ENCODE measurements at places on chromosomes 4 and X.

DNA sequence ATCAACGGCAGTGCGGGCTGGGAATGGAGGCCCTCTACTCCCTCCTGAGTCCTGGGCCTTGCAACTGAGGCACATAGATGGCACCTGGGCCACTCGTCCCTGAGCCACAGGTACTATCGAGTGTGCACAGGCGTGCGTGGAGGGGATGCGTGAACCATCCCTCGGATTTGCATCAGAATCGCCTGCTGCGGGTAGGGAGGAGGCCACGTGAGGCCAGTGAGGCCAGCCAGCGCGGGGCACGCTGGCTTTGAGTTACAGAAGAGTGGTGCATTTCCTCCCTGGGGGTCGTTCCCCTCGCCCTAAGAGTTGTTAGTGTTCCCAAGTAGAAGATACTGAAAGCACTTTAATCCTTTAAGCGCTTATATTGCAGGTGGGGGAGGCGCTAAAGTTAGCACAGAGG, 10.6 kb downstream of the ZFP92 start:
- DNase-seq, result no peak

DNA sequence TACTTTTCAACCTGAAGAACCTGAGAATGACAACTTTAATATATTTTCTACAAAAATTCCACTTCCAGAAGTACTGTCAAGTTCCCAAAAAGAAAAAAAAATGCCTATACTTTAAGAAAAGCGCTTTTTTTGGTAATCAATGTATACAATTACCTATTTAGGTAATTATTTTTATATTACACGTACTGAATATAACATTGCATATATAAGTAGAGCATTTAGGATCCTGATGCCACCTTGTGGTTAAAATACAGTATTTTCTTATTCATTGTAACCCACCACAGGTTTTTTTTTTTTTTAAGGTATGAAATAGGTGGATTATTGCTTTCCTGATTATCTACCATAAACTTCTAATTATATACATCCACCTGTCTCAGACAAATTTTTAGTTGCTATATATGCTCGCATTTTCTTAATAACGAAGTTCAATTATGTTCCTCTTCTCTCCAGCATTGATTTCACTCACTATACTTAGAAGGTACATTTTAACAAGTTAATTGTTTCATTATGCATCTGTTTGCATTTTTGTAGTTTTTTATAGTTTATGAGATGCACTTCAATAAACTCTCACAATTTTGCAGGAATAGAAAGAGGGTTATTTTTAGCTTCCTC, 5.2 kb downstream of the MAP9 start:
- DNase-seq, result no peak

DNA sequence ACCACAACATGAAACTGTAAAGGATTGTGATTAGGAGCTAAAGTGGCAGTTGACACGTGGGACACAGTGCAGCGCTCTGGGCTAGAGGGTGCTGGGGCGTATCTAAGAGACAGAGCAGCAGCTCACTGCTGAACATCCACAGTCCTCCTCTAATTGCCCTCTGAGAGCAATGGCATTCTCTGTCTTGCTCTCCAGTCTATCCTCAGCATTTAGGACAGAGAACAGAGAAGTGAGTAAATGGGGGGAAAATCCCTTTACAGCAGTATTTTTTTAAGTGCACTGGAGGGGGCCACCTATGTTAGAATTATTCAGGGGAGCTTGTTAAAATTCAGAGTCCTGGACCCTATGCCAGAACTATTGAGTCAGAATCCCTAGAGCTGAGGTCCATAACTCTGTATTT, 4.2 kb upstream of the TMEM154 start:
- DNase-seq, result no peak

- DNase-seq, result no peak
Measured at GRCh38 chr4:140926672-140927071, 170.5 kb upstream of the TBC1D9 start.

GRCh38 chr4:181524499-181524898, 718.7 kb upstream of the TENM3 start:
- DNase-seq, result no peak

- no peak for DNase-seq
Measured at GRCh38 chrX:74534569-74535038, 79.8 kb downstream of the RLIM start.

DNA sequence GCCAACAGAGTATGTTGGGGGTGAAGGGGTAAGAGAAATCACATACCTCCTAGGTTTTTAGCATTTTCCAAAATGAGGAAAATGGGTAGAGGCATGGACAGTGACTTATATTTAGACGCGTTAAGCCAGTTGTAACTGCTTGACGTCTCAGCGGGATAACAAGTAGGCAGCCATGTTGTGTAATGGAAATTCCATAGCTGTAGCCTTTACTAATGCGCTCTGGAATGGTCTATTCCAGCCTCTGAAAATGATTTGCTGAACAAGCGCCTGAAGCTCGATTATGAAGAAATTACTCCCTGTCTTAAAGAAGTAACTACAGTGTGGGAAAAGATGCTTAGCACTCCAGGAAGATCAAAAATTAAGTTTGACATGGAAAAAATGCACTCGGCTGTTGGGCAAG, 135.5 kb downstream of the PTTG2 start:
- no peak for DNase-seq

DNA sequence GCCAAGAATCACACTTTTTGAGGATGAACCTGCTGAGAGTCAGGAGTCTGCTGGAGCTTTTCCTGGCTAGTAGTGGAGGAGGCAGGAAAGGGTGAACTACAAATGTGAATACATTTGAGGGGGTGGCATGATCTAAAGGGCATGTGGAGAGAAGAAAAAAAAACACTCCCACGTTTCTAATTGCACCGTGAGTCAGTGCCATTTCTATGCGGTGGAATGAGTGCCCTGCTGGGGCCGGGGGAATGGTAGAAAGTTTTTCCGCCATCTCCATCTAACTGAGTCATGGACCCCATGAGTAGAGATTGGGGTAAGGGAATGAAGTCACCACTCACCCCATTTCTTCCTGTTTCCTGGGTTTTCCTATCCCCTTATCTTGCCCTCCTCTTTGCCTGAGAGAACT, 19.8 kb downstream of the BEX3 start:
- no peak for DNase-seq

GRCh38 chr4:183314336-183314735, 5.7 kb downstream of the CLDN22 start:
- no peak for DNase-seq

- DNase-seq, result no peak
Measured at GRCh38 chr4:76513482-76513881, 78.5 kb downstream of the SHROOM3 start.

DNA sequence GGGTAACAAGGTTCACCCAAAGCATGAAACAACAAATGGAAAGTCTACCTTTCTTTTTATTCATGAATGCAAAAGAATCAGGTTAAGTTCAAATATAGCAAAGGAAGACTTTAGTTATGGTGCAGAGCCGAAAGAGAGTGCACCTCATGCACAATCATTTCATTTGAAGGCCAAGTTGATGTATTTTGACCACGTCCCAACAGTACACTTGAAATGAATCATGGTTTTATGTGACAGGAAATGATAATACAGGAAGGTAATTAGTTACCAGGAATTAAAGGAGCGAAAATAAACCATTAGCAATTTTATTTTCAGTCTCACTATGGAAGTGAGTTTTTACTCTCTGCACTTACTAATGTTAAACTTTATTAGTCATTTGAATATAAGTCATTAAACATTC, 281.2 kb upstream of the DIAPH2 start:
- DNase-seq, result no peak

DNA sequence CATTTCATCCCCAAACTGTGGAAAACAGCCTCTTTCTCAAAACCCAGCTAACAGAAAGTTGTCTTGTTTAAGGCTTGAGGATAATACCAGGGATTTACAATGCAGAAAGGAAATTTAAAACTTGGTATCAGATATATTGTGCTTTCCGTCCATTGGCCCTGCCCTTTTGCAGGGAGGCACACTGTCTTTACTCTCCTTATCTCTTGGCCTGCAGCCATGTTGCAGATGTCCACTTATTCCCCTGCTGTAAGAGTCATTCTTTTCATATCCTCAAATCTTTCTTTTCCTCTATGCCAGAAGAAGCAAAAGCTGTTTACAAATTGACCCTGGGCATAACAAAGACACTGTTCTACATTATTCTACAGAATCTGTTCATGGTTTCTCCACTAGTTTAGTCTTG, 75.6 kb upstream of the DYNLT3 start:
- peak; percentile 40 for DNase-seq

GRCh38 chr4:122481766-122482405, 25.4 kb upstream of the IL2 start:
- DNase-seq, result no peak

GRCh38 chr4:61517144-61517543, 317.0 kb downstream of the ADGRL3 start:
- no peak for DNase-seq

DNA sequence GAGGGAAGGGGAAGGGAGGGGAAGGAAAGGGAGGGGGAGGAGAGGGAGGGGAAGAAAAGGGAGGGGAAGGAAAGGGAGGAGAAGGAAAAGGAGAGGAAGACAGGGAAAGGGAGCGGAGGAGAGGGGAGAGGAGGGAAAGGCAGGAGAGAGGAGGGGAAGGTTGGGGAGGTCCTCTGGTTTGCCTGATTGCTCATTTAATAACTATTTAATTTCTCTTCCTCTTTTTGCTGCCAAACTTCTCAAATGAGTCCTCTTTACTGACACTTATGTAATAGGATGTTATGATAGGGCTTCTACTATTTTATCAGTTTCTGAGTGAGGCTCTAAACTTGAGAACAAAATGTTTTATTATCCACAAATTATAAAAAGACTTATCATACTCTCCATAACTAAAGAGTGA, 35.4 kb upstream of the PPA2 start:
- no peak for DNase-seq

GRCh38 chrX:23557070-23557469, 110.2 kb upstream of the PRDX4 start:
- no peak for DNase-seq

GRCh38 chr4:25209702-25210101, 24.1 kb upstream of the PI4K2B start:
- no peak for DNase-seq

- DNase-seq, result no peak
Measured at GRCh38 chr4:182809417-182810102, 107.6 kb downstream of the DCTD start.

GRCh38 chr4:37666625-37667071, 19.5 kb downstream of the RELL1 start:
- DNase-seq, result peak; percentile 60

GRCh38 chrX:126393284-126393683, 159.3 kb downstream of the DCAF12L1 start:
- DNase-seq, result no peak

- no peak for DNase-seq
Measured at GRCh38 chr4:24240655-24241054, 343.7 kb downstream of the DHX15 start.

GRCh38 chr4:124053872-124054538, 657.4 kb downstream of the SPRY1 start:
- no peak for DNase-seq

GRCh38 chrX:154056770-154057241, 37.1 kb upstream of the IRAK1 start:
- peak; percentile 64 for DNase-seq

DNA sequence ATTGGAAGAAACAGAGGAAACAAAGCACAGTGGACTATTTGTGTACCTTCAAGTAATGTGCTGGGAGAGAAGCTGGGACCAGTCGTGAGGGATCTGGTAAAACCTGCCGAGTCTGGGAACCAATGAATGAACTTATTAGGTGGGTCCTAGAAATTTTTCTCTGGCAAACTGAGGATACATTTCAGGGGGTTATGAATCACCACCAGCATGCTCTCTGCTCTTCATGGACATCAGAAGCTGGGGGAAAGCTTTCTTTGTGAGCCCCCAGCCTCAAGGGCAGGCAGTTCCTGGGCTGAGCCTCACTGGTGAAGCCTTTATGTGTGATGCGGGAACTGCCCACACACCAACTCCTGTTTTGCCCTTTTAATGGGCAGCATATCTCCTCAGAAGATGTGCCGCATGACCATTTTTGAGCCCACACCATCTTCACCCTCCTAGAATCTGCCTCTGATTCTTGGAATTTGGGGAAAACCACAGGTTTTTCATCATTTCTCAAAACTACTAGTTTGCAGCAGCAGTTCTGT, 95.4 kb upstream of the ENPP6 start:
- no peak for DNase-seq

- no peak for DNase-seq
Measured at GRCh38 chrX:12115377-12115776, 22.9 kb upstream of the FRMPD4 start.

- no peak for DNase-seq
Measured at GRCh38 chrX:69232945-69233344, 67.7 kb upstream of the PJA1 start.

GRCh38 chr4:89570931-89571330, 263.3 kb upstream of the GPRIN3 start:
- no peak for DNase-seq

DNA sequence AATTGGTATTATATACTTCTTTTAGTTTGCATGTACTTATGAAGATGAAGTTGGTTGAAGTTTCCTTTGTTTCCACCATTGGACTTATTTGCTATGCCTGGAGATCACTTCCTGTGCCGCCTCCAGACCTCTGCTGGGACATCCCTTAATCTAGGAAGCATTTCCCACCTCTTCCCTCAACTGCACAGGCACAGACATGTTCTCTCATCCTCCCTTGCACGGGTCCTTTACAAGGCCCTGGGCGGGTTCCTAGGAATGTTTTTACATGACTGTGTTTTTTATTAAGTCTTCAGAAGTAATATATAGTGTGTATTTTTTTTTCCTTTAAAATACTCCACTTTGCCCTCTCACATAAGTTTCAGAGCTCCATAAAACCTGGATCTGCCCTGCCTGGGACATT, 51.0 kb downstream of the TMEM131L start:
- no peak for DNase-seq

- no peak for DNase-seq
Measured at GRCh38 chr4:39526765-39527295, 409 bp downstream of the UGDH start.

DNA sequence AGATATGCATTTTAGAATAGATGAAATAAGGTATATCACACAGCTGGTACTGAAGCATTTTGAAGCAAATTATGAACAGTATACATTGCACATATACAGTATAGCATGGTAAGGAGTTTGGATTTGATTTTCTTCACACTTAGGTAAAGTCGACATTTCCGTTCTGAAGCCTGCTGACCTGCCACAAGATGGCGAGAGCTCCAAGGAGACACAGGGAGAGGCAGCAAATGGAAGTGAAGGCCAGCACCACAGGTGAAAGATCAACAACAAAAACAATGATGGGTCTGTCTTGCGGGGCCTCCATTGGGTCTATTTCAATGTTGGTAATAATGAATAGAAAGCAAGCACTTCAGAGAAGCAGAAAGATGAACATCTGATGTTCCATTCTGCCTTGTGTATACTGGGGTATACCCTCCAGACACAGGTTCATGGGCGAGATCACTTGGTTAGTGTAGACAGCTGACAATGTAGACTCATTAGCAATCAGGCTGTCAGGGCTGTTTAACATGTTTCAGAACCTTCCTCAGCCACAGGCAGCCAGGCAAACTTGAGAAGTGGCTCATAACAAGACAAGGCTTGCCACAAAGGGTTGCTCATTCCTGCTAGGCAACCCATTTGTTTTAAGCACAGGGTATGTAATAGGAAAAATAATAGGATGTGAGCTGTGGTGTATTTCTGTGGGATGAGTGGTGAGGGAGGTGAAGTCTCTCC, 21.4 kb upstream of the NOX1 start:
- no peak for DNase-seq
